ENCODE measurements at places on chromosomes 16 and 17. TPM values are rescaled to one million over a fixed set of nuclear protein-coding genes. Genes with fewer than 3 reads are reported as not detected.

The ATP2A3 gene
- total RNA-seq = 4.7 TPM

The P2RX5 gene
- total RNA-seq = 23.6 TPM

The TNFRSF13B gene
- total RNA-seq = not detected

The PSMD12 gene
- total RNA-seq = 116 TPM

The KRTAP3-1 gene
- total RNA-seq = not detected

The MRPS34 gene
- 224 TPM for total RNA-seq

The NPIPB9 gene
- 1.8 TPM for total RNA-seq

The ALOX12B gene
- 2.1 TPM for total RNA-seq

The P2RX1 gene
- 0.03 TPM for total RNA-seq

The CCL16 gene
- total RNA-seq = not detected

The KRT28 gene
- not detected for total RNA-seq

The SPN gene
- total RNA-seq = not detected

The NATD1 gene
- total RNA-seq = 3.3 TPM

The GPRC5B gene
- total RNA-seq = 27.9 TPM

The ODAD4 gene
- 1.4 TPM for total RNA-seq

The PPY gene
- not detected for total RNA-seq

The FBXO39 gene
- not detected for total RNA-seq
